GM23248 (cell line): ENCODE measurements at places on chromosomes 12 and 14. TPM values are rescaled to one million over a fixed set of nuclear protein-coding genes. Genes with fewer than 3 reads are reported as not detected.

- no peak for DNase-seq
These were observed 8.9 kb downstream of the PELI2 start for GRCh38 chr14:56127156-56127555.

- DNase-seq = no peak
These were observed 159.1 kb downstream of the PHETA1 start for GRCh38 chr12:111209811-111210210.

The C14orf39 gene
- total RNA-seq = not detected in 2 replicates

The PLCZ1 gene
- total RNA-seq = not detected in 2 replicates

DNA sequence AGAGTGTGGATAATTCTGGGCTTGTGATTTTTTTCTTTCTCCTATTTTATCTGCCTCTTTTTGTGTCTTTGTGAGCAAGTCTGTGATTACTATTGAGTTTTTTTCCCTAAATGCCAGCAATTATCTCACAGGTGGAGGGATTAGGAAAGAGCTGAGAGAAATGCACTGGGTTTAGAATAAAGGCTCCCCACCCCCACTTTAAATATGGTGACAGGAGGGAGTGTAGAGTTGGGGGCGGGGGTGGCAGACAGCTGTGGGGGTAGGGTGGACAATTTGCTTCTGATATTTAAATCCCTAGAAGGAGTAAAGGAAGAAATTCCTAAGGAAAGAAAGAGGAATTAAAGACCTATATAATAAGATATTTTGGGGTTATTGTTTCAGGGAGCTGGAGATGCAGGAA lies 145.9 kb downstream of the NRXN3 start:
- no peak for DNase-seq

DNA sequence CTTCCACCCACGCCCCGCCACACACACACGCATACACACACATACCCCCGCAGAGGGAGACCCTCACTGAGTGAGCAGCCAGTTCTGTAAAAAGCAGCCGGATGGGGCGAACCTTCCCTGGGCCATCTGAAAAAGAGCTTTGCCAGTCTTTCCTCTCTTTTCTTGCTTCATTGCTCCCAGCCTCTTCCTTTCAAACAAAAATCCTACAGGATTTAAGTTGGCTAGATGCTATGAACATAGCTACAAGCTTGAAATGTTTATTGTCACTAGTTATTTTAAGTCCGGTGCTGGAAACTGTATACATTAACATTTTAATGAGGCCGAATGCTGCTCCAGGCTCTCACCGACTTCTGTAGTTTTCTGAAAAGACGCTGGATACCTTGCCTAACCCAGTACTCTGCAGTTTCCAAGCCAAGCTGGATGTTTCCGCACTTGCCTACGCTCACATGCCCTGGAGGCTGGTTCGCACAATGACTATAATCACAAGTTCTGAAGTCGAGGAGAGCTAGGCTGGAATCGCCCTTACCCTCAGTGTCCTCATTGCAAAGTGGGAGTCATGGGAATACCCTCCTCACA lies 39.2 kb downstream of the LTBP2 start:
- DNase-seq = no peak

The FBRSL1 gene
- total RNA-seq = 3.7 and 4.6 TPM in 2 replicates

The GPR84 gene
- not detected in 2 replicates for total RNA-seq

The SAV1 gene
- 15.3 and 30.2 TPM in 2 replicates for total RNA-seq
